ENCODE measurements at places on chromosomes 11 and 22.
A peak's percentile ranks its signal among the peaks of the same experiment; 100 is the strongest.

GRCh38 chr22:38482662-38483308, 14.9 kb downstream of the KDELR3 start:
- DNase-seq, result no peak

GRCh38 chr11:111851636-111852035, 19.7 kb downstream of the ALG9 start:
- peak; percentile 35 for DNase-seq

GRCh38 chr11:19560156-19560555, 152.5 kb upstream of the NAV2 start:
- no peak for DNase-seq

DNA sequence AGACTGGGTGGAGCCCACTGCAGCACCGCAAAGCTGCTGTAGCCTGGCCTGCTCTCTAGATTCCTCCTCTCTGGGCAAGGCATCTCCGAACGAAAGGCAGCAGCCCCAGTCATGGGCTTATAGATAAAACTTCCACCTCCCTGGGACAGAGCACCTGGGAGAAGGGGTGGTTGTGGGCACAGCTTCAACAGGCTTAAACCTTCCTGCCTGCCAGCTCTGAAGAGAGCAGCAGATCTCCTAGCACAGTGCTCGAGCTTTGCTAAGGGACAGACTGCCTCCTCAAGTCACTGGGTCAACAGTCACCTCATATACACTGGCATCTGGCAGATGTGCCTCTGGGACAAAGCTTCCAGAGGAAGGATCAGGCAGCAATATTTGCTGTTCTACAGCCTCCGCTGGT, 117.3 kb downstream of the EHF start:
- DNase-seq, result no peak

DNA sequence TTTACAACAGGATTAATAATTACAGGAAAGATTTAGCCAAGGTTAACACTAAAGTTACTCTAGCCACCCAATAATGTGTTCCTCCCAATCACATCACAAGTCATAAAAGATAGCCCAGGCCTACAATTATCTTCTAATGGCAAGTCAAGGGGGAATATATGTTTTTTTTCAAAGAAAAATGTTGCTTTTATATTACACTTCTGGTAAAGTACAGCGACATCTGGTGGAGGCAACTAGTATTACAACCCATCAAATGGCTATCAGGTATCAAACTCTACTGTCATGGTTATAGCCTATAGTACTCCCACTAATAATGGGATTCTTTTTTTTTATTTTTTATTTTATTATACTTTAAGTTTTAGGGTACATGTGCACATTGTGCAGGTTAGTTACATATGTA, 71.8 kb downstream of the XRRA1 start:
- peak; percentile 7 for DNase-seq

GRCh38 chr11:12587333-12587991, 86.8 kb upstream of the TEAD1 start:
- DNase-seq, result no peak

- DNase-seq, result peak; percentile 5
These were observed 30.1 kb downstream of the ZNF280B start for GRCh38 chr22:22478470-22478869.

DNA sequence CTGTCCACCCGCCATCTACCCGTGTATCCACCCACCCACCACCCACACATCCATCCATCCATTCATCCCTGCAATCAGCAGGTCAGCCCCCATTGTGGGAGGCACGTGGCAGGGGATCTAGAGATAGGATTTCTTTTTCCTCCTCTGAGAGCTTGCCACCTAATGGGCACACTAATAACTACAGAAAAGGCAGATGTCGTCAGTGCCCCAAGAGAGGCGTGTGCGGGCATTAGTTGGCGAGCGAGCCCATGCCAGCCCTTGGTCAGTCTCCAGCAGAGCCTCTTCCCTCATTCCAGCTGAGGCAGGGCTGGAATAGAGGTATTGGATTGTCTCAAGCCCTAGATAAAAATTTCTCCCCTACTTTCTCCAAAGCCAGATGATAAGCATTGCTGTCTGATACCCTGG, 9.7 kb downstream of the USP2 start:
- DNase-seq, result peak; percentile 29

- peak; percentile 84 for DNase-seq
These were observed 16.5 kb upstream of the PRR5 start for GRCh38 chr22:44685384-44686056.

DNA sequence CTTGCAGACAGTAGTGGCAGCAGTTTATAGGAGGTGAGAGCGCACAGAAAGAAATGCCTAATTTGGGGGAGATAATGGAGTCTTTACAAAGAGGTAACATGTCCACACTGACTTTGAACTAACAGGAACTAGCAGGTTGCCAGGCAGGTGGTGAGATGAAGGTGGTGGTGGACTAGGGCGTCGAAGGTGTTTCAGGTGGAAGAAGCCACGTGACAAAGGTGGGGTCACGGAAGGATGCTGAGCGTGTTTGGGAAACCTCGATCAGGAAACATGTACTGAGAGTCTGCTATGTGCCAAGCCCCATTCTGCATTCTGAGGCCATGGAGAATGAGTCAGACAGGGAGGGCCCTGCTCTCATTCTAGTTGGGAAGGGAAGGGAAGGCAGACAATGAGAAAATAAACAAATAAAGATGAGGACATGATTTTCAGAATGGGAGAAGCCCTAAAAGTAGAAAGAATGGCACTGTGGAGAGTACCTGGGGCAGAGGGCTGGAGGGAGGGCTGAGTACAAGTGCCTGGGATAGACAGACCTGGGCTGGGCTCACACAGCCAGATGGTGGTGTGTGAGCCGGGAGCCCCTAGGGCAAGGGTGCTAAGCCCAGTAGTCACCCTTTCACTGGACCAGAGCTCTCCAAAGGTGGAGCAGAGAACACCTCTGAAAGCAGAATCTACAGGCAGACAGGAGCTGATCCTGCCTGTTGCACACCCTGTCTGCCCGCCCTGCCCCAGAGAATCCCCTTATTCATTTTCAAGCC, 16.2 kb upstream of the NNMT start:
- DNase-seq, result no peak

Measured in inflammatory macrophage treated with lipopolysaccharide for 4 hours (primary cell).